ENCODE measurements at places on chromosomes 16 and 17.

- DNase-seq: no peak
These were observed 87.3 kb downstream of the CRISPLD2 start for GRCh38 chr16:84907051-84907450.

DNA sequence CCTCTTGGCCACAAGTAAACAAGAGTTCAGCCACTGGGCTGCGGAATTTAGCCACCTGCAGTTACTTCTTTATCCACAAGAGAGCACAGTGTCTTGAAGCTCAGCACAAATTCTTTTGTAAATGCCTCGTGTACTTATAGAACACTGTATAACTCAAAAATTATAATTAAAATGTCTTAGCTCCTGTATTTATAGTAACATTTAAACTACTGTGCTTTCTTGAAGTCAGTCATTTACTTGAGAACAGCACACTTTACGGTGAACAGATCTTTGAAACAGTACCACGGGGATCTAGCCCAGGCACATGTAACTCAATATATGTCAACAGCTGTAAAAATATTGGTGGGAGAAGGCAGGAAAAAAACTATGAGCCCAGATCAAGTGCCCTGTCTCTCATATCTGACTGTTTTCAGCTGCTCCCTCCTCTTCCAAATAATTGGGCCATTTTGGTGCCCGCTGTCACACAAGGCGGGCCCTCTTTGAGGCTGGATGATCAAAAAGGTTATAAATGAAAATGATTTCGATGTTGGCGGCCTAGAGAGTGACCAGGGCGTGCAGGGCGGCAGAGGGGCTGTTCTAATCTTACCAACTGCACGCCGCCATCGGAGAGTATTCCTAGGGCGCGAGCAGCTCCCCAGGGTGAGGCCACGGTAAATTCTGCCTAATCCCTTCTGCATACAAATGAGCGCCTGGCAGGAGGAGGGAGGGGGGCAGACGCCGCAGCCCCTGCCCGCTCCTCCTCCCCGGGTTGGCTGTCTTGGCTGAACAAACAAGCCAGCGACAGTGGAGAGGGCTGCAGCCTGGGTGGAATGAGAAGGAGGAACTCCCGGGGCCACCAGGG lies 183.2 kb downstream of the C16orf78 start:
- no peak for DNase-seq

DNA sequence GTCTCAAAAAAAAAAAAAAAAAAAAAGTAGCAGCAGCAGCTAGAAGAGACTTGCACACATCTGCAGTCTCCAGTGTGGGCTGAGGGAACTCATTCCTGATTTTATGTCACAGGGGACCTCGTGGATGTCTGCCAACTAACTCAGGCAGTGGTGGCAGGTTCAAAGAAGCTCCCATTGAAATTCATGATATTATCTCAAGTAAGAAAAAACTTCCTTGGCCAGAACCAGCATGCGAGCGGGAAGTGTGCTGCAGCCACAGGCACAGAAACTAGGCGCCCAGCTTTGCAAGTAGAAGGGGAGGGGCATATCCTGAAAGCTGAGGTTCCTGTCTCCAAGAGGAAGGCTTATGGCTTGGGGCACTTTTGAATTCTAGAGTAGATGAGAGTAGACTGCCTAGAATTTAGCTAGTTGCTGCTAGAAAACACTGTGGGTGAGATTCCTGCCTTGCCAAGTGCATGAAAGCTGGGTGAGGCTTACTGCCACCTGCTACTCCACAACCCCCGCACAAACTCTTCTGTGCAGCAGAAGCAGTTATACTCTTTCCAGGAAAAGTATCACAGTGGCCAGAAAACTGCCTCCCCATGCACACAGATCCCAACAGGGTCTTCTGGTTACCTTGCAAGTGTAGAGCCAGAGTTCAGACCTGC lies 603.8 kb upstream of the CA10 start:
- no peak for DNase-seq

DNA sequence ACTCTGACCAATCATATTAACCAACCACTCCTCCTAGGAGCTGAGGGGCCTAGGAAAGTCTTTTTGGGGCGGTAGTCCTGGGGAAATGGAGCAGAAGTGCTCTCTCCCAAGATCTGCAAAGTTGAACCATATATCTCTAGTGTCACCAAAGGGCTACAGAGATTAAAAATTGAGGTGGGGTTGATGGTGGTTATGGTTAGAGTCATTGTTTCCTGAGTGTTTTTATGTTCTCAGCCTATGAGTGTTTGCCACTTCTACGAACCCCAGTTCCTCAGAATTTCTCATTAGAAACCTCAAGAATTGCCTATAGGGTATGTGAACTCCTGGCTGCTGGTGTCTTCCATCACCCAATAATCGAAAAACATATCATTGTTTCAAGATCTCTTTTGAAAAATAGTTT lies 217.8 kb downstream of the CDRT15L2 start:
- peak; percentile 45 for DNase-seq

DNA sequence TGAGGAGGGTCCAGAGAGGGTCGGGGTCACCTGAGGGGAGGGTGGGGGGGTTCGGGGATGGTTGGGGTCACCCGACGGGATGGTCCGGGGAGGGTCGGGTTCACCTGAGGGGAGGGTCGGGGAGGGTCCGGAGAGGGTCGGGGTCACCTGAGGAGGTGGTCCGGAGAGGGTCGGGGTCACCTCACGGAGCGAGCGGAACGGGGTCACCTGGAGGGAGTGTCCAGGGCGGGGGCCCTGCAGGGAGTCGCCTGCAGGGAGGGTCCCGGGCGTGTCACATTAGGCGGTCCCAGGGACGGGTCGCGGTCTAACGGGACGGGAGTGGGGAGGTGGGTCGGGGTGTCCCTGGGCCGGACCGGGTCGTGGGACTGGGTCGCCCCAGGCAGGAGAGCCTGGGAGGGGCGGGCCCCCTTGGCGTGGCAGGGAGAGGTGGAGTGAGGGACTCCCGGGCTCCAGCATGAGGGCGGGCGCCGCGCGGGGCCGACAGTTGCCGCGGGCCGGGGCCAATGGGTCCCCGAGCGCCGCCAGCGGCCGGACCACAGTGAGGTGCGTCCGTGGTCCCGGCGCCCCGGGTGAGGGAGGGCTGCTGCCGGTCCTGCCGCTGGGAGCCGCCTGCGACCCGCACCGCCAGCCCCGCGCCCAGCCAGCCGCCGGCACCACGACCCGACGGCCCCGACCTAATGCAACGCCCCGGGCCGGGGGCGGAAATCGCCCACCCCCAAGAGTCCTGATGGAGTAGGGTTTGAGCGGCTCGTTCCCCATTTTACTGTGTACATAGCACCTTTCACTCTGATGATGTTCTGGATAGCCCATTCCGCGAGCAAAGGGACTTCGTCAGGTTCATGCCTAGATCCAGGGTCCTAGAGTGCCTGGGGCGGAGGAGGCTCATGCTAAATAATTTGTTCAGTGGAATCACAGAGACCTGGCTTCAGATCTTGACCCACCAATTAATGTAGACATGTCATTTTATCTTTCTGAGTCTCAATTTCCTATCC lies 1.2 kb upstream of the ABCA3 start:
- DNase-seq: no peak

DNA sequence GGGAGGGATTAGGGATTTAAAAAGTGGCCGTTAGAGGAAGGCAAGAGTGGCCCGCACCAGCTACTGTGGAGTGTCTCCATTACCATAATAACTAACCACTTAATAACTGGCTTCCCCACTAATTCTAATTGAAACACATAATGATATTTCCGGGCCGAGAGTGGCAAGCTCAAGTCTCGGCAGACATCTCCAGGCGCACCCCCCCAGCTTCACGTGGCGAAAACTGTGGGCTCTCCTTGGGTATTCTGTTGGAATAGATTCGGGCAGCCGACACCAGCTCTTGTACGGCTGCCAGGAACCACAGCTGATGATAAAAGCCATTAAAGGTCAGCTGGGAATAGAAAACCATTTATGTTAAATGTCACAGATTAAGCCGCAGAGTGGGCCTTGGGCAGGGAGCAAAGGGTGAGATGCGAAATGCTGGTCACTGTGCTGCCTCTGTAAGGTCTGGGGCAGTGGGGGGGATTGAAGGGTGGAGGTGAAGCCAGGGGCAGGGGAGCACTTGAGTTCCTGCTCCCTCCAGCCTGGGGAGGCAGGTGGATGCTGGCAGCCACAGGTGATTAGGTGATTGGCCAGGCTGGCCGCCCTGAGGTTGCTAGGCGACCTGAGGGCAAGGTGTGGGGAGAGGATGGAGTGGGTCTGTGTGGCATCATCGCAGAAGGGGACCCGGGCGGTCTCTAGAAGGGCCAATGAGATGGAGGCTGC lies 115.6 kb upstream of the SDK2 start:
- no peak for DNase-seq

DNA sequence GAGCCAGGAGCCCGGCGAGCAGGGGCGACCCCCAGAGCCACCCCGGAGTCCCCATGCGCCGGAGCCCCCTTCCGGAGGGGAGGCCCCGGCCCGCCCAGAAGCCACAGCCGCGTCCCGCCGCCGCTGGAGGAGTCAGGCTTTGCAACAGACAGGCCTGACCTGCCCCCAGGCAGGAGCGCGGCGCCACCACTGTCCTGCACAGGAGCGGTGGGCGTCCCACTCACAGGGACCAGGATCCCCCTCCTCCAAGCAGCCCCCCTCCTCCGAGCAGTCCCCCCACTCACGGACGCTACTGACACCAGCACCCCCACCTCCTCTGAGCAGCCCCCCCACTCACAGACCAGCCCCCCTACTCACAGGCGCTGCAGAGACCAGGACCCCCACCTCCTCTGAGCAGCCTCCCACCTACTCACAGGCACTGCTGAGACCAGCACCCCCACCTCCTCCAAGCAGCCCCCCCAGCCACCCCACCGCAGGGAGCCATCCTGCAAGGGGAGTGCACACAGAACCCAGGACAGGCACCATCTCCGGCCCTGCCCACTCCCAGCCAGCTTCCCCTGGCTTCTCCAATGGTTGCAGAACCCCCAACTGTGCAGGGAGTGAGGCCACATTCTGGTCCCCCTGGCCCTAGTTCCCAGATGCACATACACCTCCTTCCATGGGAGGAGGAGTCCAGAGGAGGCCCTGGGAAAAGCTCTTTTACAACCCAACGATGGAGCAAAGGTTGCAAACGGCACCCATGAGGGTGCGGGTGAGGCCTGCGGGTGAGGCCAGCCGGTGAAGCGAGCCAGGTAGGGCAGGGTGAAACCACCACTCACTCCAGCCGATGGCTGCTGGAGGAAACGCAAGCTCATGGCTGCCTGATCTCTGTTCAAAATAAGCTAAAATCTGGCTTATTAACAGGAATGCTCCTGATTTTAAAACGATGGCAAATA lies 69.9 kb downstream of the ABR start:
- DNase-seq: no peak

- DNase-seq: no peak
These were observed 4.0 kb downstream of the NUPR1 start for GRCh38 chr16:28534542-28535373.

GRCh38 chr17:72512649-72513556 lies 392.1 kb downstream of the SOX9 start:
- no peak for DNase-seq

DNA sequence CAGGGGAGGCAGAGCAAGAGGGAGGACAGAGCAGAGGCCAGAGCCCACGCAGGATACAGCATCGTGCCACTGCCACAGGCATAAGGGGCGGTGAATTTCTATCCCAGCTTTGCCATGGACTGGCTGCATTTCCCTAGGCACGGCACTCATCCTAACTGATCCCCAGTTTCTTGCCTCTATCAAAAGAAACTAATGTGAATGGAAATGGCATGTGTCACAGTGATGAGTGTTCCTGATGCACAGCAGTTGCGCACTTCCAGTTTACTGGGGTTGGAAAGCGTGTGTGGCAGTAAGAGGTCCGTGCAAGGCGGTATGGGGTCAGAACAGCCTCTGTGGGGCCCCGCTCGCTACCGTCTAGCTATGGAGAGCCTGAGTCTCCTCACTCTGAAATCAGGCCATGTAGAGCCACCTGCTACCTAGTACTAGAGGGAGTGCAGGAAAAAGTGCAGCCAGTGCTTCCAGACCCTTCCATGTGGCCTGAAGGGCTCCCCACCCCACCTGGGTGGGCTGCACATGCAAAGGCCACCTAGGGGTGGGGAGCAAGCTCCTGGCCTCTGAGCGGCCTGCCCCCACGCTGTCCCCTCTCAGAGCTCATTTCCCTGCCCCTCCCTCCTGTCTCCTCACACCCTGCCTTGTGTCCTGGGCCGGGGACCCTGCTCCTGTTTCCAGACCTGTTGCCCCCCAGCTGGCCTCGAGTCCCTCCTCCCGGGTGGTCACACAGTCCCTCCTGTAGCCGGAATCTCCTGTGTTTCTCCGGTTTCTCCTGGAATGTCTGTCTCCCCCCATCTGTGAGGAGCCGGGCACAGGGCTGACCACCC lies 5.0 kb upstream of the KCNJ18 start:
- DNase-seq: no peak

DNA sequence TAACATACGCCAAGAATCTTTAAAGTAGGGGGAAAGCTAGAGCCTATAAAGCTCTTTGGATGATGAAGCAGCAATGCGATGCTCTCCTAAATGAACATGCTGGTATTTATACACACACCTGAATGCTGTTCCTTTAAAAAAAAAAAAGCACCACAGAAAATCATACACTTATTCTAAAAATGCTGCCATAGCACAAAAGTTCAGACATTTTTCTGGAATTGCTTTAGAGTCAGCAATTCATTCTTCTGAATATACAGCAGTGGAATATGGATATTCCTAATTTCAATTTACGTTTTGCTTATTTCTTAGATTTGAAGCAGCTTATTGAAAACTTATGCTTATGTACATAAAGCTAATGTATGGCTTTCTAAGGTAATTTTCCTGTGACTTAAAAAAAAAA lies 3.1 kb downstream of the CSNK2A2 start:
- no peak for DNase-seq

GRCh38 chr16:65916995-65917394 lies 449.5 kb upstream of the CDH5 start:
- DNase-seq: no peak

DNA sequence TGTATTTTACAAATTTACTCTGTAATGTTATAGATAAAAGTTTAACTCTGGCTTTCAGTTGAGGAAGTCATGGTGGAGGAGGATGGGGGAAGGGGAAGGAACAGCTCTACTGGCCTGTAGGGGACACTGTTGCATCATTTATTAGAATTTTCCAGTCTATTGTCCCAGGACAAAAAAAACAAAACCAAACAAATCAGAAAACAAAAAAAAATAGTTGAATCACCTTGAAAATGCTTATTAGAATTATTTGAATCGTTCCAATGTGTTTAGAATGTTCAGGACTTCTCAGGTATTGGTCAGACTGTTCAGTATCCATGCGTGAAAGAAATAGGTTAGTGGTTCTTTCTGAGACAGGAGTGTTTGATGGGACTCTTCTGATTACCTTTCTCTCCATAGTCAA lies 242.0 kb downstream of the FTO start:
- no peak for DNase-seq

GRCh38 chr16:86892509-86892908 lies 314.2 kb downstream of the FOXL1 start:
- peak; percentile 24 for DNase-seq

All from T-helper 2 cell treated with Interferon-gamma antibody and Interleukin-4, amounts not matched to agents 5 μg/mL and 100 μg/mL, for 36 hours (primary cell).